Esophagus mucosa (tissue), 1 donor: ENCODE measurements at places on chromosomes 16 and 17. TPM values are rescaled to one million over a fixed set of nuclear protein-coding genes. Genes with fewer than 3 reads are reported as not detected.

Gene NLE1
- total RNA-seq = 14.7 TPM

Gene ADAD2
- 1.1 TPM for total RNA-seq

Gene STX1B
- total RNA-seq = 0.80 TPM

Gene TMEM92
- 0.88 TPM for total RNA-seq

Gene IGF2BP1
- total RNA-seq = not detected

Gene NPIPA7
- 9.4 TPM for total RNA-seq

Gene TBC1D3D
- total RNA-seq = 0.24 TPM

Gene WNT9B
- not detected for total RNA-seq

Gene SLC25A19
- 9.2 TPM for total RNA-seq

Gene TBC1D3G
- not detected for total RNA-seq

Gene RFFL
- total RNA-seq = 46.3 TPM

Gene ZNF771
- total RNA-seq = 3.2 TPM

Gene PCTP
- 9.1 TPM for total RNA-seq

Gene TMEM132E
- total RNA-seq = not detected

Gene KRT27
- total RNA-seq = not detected

Gene MRTFB
- 34.6 TPM for total RNA-seq

Gene OR3A3
- not detected for total RNA-seq

Gene NPIPA1
- total RNA-seq = 29.5 TPM

Gene NRN1L
- not detected for total RNA-seq
